ENCODE measurements at places on chromosomes 3 and 15. TPM values are rescaled to one million over a fixed set of nuclear protein-coding genes. Genes with fewer than 3 reads are reported as not detected.

- no peak for DNase-seq
These were observed 95.4 kb downstream of the PCSK6 start for GRCh38 chr15:101394056-101394630.

GRCh38 chr3:167887096-167887495 lies 151.6 kb downstream of the SERPINI1 start:
- no peak for DNase-seq

DNA sequence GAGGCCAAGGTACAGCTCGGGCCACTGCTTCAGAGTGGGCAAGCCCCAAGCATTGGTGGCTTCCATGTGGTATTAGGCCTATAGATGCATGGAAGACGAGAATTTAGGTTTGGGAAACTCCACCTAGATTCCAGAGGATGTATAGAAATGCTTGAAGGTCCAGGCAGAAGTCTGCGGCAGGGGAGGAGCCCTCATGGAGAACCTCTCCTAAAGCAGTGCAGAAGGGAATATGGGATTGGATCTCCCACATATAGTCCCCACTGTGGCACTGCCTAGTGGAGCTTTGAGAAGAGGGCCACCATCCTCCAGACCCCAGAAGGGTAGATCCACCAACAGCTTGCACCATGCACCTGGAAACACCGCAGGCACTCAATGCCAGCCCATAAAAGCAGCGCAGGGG lies 48.1 kb upstream of the XXYLT1 start:
- DNase-seq, result no peak

GRCh38 chr3:182041668-182042291 lies 330.1 kb downstream of the SOX2 start:
- DNase-seq, result no peak

DNA sequence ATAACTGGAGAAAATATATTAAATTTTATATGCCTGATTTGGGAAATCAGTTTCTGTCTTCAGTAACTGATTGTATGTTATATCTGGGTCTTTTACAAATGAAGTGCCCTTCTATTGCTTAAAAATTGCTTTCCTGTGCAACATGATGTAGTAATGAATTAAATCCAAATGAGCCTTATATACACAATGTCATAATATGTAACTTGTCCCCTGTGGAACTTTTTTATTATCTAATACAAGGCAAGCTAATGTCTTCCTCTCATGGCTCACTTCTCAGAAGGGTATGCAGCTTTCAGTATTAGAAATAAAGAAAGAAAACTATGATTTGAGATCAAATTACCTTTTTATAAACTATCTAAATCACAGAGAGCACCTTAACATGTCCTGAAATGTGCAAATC lies 248.9 kb downstream of the NAALADL2 start:
- DNase-seq, result no peak

The TGM4 gene
- 0.06 TPM for polyA plus RNA-seq

The UBP1 gene
- polyA plus RNA-seq, result 95.3 TPM

- DNase-seq, result no peak
These were observed 5.1 kb downstream of the FAM43A start for GRCh38 chr3:194690501-194691372.

The SCN11A gene
- 1.4 TPM for polyA plus RNA-seq

GRCh38 chr3:72836923-72837322 lies 11.3 kb downstream of the SHQ1 start:
- no peak for DNase-seq

DNA sequence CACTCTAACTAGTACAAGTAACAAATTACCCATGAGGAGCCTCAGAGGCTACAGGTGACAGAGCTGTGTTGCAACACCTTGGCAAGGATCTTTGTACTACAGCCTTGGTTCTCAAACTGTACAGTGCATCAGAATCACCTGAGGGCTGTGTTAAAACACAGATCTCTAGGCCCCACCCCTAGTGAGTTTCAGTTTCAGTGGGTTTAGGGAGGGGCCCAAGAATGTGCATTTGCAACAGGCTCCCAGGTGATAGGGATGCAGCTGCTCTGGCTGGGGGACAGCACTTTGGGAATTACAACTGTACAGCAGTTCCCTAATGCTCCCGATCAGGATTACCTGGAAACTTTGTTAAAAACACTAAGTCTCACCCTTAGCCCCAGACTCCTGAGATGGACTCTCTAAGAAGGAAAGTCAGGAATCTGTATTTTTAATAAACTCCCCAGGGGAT lies 66.1 kb upstream of the NR2F2 start:
- no peak for DNase-seq

- DNase-seq, result no peak
These were observed 65.7 kb upstream of the CHMP2B start for GRCh38 chr3:87161417-87161816.

The ECE2 gene
- not detected for polyA plus RNA-seq

DNA sequence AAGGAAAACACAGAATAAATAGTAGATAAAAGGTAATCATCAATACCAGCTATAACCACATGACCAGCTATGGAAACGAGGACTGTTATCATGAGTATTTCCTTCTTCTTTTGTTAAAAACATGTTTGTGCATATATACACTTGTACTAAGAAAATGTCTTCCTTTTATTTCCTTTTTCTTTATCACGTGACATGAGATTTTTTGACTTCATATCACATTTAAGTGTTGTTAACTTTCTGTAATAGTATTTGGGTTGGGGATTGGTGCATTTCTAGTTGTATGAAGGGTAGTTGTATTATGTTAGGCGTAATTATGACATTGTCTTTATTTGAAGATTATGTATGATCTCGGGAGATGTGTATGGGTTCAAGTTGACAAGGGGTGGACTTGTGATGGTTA lies 278.5 kb upstream of the ZNF385D start:
- no peak for DNase-seq

- no peak for DNase-seq
These were observed 28.1 kb downstream of the SPINK8 start for GRCh38 chr3:48305396-48305795.

- no peak for DNase-seq
These were observed 213.7 kb upstream of the P2RY1 start for GRCh38 chr3:152621006-152621868.

- no peak for DNase-seq
These were observed 7.2 kb downstream of the PLA1A start for GRCh38 chr3:119604878-119605277.

The CYP8B1 gene
- polyA plus RNA-seq, result 0.92 TPM

The SERINC4 gene
- 0.81 TPM for polyA plus RNA-seq

- no peak for DNase-seq
These were observed 7.0 kb downstream of the CLDN11 start for GRCh38 chr3:170425491-170426239.
